ENCODE measurements at places on chromosomes 3 and 15.
A peak's percentile ranks its signal among the peaks of the same experiment; 100 is the strongest.

DNA sequence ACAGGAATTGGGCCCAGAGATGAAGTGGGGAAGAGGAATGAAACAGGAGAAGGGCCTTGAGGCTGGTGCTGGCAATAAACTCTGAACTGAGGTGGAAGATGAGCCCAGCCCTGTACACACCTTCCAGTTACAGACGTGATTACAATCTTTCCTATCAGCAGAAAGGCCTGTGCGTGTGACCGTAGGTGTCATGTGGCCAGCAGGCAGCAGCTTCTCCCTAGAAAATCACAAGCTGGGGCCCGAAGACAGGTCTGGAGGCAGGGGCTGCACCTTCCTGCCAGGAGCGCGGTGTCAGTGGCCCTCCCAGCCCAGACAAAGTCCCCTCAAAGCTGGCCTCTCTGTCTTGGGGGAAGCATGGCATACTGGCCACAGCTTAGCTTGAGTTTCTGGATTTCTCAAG lies 16.7 kb upstream of the PIGZ start:
- no peak for DNase-seq

- DNase-seq = no peak
These were observed 58.8 kb downstream of the XXYLT1 start for GRCh38 chr3:195212033-195212748.

DNA sequence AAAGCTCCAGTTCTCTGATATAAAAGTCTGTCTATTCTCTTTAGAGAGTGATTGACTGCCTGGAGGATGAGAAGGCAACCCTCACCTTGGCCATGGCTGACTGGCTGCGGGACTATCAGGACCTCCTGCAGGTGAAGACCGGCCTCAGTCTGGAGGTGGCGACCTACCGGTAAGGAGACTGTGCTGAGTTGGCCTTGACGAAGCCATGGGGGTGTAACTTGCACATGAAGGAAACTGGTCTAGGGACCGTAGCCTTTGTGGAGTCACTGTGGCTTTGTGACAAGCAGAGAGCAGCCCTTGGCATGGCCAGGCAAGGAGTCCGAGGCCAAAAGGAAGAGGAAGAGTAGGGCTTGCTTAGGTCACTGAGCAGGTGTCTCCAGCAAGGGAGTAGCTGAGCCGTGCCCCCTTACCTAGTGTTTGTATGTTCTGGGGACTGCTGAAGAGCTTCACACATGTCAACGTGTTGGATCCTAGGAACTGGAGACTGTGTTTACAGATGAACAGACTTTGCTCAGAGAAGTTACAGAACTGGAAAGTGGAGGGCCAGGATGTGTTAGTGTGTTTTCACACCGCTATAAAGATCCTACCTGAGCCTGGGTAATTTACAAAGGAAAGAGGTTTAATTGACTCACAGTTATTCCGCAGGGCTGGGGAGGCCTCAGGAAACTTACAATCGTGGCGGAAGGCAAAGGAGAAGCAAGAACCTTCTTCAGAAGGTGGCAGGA lies 8.8 kb downstream of the SYNM start:
- DNase-seq = no peak

DNA sequence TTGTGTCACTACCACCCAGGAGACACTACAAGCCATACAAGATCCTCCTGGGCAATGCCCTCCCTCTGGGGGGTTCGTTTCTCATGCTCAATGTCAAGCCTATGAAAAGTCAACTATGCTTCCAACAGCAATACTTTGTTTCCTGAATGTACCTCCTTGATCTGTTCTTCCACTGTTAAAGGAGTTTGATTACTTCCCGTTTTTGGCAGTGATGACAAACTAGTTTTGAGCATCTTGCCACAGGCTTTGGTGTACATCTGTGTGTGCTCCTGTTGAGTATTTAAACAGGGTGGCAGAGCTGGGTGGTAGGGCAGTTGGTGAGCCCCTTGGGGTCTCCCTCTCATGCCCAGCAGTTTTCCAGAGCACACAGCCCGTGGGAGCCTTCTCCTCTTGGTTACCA lies 81.4 kb downstream of the IL12A start:
- no peak for DNase-seq

GRCh38 chr3:182650568-182651128 lies 142.7 kb upstream of the ATP11B start:
- no peak for DNase-seq

GRCh38 chr15:97981758-97982157 lies 21.3 kb downstream of the ARRDC4 start:
- DNase-seq = no peak

- no peak for DNase-seq
These were observed 406.4 kb upstream of the NPAP1 start for GRCh38 chr15:24269166-24269571.

GRCh38 chr3:146705225-146705624 lies 100.1 kb upstream of the PLSCR5 start:
- DNase-seq = no peak

GRCh38 chr3:128316481-128316891 lies 150.2 kb downstream of the DNAJB8 start:
- DNase-seq = peak; percentile 50

Measured in activated naive CD4-positive, alpha-beta T cell treated with Interleukin-2 at 50 U/mL for 16 hours (primary cell).